Adrenal gland (tissue), 19 donors: ENCODE measurements at places on chromosomes 3 and 15. TPM values are rescaled to one million over a fixed set of nuclear protein-coding genes. Genes with fewer than 3 reads are reported as not detected.

DNA sequence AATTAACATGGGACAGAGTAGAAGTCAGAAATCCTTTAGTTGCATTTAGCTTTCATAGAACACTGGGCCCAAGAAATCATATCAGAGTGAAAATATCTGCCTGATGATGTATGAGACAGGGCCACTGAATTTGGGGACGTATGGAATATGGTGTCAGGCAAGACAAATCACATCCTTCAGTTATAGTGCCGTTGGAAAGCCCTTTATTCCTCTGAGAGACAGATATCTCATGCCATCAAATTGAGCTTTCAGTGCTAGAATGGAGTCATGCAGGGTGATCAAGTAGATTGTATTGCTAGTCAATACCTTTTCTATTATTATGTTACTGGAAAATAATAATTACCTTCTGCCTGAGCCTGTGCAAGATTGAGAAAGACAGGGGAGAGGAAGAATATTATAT, 398.2 kb upstream of the RARB start:
- H3K36me3 ChIP-seq = no peaks in the 10 kb centered on the region
- no peak overlapping the region for H3K4me3 ChIP-seq
- no peak for DNase-seq
- no peaks in the 10 kb centered on the region for H3K4me1 ChIP-seq

GRCh38 chr3:162978136-162978535, 1481.5 kb downstream of the OTOL1 start:
- no peaks in the 10 kb centered on the region for H3K4me1 ChIP-seq
- H3K36me3 ChIP-seq = no peaks in the 10 kb centered on the region
- no peaks in the 10 kb centered on the region for H3K27me3 ChIP-seq
- no peak overlapping the region for H3K4me3 ChIP-seq

GRCh38 chr15:36742696-36743095, 163.3 kb downstream of the CDIN1 start:
- H3K27ac ChIP-seq = no peak overlapping the region
- no peak for DNase-seq
- H3K4me1 ChIP-seq = no peaks in the 10 kb centered on the region
- no peaks in the 10 kb centered on the region for H3K27me3 ChIP-seq
- H3K4me3 ChIP-seq = no peak overlapping the region

DNA sequence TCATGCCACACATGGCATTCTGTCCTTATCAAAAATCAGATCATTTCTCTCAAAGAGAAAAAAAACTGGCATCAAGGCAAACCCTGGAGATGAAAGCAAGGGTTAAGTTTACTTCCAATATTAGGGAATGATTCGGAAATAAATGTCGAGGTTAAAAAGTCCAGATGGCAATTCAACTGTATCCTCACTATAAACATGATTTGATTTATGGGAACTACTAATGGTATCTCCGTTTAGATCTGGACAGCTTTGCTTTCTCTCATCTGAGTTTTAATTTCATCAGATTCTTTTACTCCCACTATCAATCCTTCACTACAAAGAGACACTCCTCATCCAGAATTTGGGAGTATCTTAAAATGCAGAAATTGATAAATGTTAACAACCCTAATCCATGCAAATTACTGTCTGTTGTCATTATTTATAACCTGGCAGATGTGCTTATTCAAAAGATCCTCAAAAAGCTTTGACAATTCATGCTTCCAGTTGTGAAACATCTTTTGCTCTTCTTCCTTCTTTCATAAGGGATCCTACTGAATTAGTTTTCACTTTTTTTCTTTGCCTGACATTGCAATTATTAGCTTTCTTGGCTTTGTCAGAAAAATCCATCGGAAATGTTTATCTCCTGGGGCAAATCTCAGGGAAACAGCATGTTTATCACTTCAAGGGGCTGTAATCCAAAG, 903.2 kb downstream of the MCTP2 start:
- H3K36me3 ChIP-seq = no peaks in the 10 kb centered on the region
- no peaks in the 10 kb centered on the region for H3K4me1 ChIP-seq
- no peak for DNase-seq
- no peak overlapping the region for H3K4me3 ChIP-seq
- H3K27me3 ChIP-seq = no peaks in the 10 kb centered on the region

- H3K27me3 ChIP-seq = peaks cover 10% of the 10 kb centered on the region
- no peak for DNase-seq
- H3K4me1 ChIP-seq = peaks cover 8% of the 10 kb centered on the region
- H3K36me3 ChIP-seq = no peaks in the 10 kb centered on the region
- peak within 1 kb of the TSS; percentile 74 for H3K4me3 ChIP-seq
These were observed at the start of gene IGDCC3 for GRCh38 chr15:65377976-65378366. TSS of gene IGDCC3 (minus strand) at chr15:65378002. CDS start at chr15:65377788, 214 bp downstream.

NSMCE3 gene
- total RNA-seq = 9.3 TPM

UCN2 gene
- total RNA-seq = not detected

IL17RB gene
- total RNA-seq = 1.6 TPM

- H3K4me1 ChIP-seq = peaks cover 5% of the 10 kb centered on the region
- no peak for DNase-seq
- H3K27me3 ChIP-seq = no peaks in the 10 kb centered on the region
- H3K27ac ChIP-seq = peak overlapping the region; percentile 59
- no peaks in the 10 kb centered on the region for H3K36me3 ChIP-seq
These were observed 513 bp downstream of the SS18L2 start for GRCh38 chr3:42590989-42591756.

CLDN1 gene
- total RNA-seq = 155 TPM

- H3K27ac ChIP-seq = no peak overlapping the region
- H3K4me1 ChIP-seq = peaks cover 24% of the 10 kb centered on the region
- no peaks in the 10 kb centered on the region for H3K36me3 ChIP-seq
- no peak for DNase-seq
These were observed 163.0 kb downstream of the TBC1D5 start for GRCh38 chr3:17579289-17580031.

BSN gene
- total RNA-seq = 3.1 TPM

GRCh38 chr3:172390792-172391191, 57.5 kb downstream of the GHSR start:
- peaks cover 10% of the 10 kb centered on the region for H3K4me1 ChIP-seq
- no peak overlapping the region for H3K27ac ChIP-seq
- DNase-seq = no peak
- no peaks in the 10 kb centered on the region for H3K27me3 ChIP-seq
- no peaks in the 10 kb centered on the region for H3K36me3 ChIP-seq
- no peak overlapping the region for H3K4me3 ChIP-seq

GRCh38 chr3:184604615-184605290, 43.2 kb downstream of the EPHB3 start:
- no peak overlapping the region for H3K27ac ChIP-seq
- DNase-seq = no peak
- peak overlapping the region; percentile 41 for H3K4me3 ChIP-seq
- H3K36me3 ChIP-seq = no peaks in the 10 kb centered on the region

DNA sequence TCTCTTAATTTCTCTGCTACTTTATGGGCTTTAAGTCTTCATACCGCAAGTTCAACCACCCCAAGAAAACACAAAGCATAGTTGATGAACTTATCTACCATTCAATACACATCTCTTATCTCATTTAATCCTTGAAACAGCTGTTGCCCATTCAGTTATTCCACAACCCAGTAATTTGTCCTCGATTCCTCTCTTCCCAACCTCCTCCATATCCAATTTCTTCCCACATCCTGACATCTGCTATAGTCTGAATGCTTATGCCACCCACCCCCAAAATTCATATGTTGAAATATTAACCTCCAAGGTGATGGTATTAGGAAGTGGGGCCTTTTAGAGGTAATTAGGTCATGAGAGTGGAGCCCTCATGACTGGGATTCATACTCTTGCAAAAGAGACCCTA, 345.4 kb downstream of the ERC2 start:
- H3K27ac ChIP-seq = no peak overlapping the region
- H3K36me3 ChIP-seq = no peaks in the 10 kb centered on the region
- no peaks in the 10 kb centered on the region for H3K27me3 ChIP-seq

DNA sequence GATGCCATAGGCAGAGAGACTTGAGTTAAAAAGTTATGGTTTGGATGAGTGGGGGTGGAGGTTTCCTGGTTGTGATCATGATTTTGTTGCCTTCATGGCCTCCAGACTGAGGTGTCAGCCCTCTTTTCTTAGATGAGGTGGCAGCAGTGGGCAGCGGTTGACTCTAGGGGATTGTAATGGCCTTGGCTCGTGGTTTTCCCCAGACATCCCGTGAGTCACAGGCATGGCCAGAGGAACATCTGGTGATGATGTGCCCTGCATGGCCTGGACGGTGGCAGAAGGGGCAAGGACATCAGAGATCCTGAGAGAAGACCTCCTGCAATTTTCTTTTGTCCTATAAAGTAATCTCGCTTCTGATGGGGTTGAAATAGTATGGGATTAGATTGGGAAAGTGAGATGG, 12.4 kb downstream of the RETNLB start:
- no peaks in the 10 kb centered on the region for H3K4me1 ChIP-seq
- H3K27me3 ChIP-seq = no peaks in the 10 kb centered on the region

GRCh38 chr3:23712656-23713559, 92.8 kb upstream of the UBE2E1 start:
- H3K27ac ChIP-seq = peak overlapping the region; percentile 55
- H3K36me3 ChIP-seq = no peaks in the 10 kb centered on the region
- H3K4me3 ChIP-seq = no peak overlapping the region
- peak; percentile 64 for DNase-seq

LDHAL6B gene
- total RNA-seq = not detected

GRCh38 chr15:88401996-88402656, 65.1 kb downstream of the MRPL46 start:
- no peak overlapping the region for H3K4me3 ChIP-seq
- H3K36me3 ChIP-seq = no peaks in the 10 kb centered on the region
- DNase-seq = no peak
- H3K27ac ChIP-seq = no peak overlapping the region
- H3K4me1 ChIP-seq = no peaks in the 10 kb centered on the region

- peaks cover 3% of the 10 kb centered on the region for H3K27me3 ChIP-seq
- H3K27ac ChIP-seq = no peak overlapping the region
- no peaks in the 10 kb centered on the region for H3K36me3 ChIP-seq
- H3K4me3 ChIP-seq = no peak overlapping the region
- DNase-seq = no peak
These were observed 108.4 kb upstream of the RORA start for GRCh38 chr15:61337541-61337940.

ARNT2 gene
- total RNA-seq = 6.4 TPM

DNA sequence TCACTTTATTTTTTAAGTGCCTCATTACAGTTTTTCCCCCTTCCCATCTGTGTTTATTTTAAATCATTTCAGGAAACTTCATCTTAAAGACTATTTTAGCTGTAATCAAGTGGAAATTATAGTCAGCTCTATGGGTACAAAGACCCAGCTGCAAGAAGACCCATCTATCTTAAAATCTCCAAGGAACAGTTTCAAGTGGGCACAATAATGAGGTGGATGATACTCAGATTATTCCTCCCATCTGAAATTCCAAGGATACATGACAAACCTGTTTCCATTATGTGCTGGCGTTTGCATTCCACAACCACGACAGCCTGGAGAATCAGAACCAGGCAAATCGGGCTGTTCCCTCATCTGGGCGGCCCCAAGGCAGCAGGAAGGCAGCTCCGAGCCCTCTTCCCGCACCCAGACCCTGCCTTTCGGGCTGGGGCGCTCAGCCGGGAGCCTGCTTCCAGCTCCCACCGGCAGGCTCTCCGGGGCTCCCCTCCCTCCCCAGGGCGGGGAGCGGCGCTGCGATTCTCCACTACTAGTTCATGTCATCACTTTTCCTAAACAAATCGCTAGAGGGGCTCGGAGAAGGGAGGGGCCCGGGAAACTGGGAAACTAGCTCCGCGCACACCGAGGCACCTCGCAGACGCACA, at the start of gene MGLL:
MGLL (minus strand) TSS at position 475 of the 641 bp plus-strand sequence; CDS start at position 278, 197 bp downstream.
- peak; percentile 22 for DNase-seq
- peak within 1 kb of the TSS; percentile 73 for H3K27ac ChIP-seq
- no peaks in the 10 kb centered on the region for H3K36me3 ChIP-seq
- peaks cover 10% of the 10 kb centered on the region for H3K4me1 ChIP-seq
- H3K4me3 ChIP-seq = peak within 1 kb of the TSS; percentile 18

DNA sequence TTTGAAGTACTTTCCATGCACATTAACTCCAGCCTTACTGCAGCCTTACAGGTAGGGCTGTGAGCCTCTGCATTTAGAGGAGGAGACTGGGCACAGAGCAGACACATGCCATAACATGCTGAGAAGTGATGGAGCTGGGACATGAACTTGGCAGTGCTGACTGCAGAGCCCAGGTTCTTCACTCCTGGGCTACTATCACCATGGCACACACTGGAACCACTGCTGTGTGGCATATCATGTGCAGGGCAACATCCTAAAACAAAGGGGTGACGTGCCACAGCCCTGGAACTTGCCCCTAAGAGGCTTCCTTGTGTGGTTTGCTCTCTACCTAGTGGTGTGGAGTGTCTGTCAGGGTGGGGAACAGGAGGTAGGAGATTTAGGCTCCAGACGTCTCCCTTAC, 25.4 kb downstream of the EHD4 start:
- H3K4me1 ChIP-seq = peaks cover 22% of the 10 kb centered on the region
- H3K27me3 ChIP-seq = no peaks in the 10 kb centered on the region
- DNase-seq = no peak
- H3K27ac ChIP-seq = no peak overlapping the region

DNA sequence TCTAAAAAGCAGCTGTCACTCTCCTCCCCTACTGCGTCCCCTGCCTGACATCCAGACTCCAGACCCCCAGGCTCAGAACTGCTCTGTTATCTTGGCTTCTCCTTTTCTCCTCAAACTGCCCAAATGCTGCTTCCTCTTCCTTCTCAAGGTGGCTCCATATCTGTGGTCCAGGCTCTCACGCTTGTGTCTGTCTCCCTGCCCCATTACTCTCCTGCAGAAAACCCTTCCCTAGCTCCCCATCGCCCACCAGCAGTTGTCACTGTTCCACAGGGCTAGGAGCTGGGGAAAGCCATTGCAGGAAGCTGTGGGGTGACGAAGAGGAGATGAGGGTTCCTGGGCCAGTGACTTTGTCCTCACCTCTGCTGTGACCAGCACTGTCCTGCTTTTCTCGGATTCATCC, 30.7 kb upstream of the CGNL1 start:
- DNase-seq = no peak
- H3K4me1 ChIP-seq = no peaks in the 10 kb centered on the region
- no peak overlapping the region for H3K4me3 ChIP-seq
- no peak overlapping the region for H3K27ac ChIP-seq

DNA sequence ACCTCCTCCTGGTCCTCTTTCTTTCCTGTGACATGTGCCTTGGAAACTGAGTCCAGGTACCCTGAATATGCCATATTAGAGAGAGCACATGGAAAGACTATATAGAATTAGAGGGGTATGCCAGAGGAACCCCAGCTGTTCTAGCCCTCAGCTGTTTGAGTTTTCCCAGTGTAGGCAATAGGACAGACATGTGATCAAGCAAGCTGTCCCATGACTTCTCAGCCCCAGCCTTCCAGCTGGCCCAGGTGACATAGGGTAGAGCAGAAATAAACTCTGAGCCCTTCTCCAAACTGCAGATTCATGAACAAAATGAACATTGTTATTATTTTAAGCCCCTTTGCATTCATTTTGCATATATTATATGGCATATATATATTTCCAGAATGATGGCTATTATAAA, 118.7 kb downstream of the PPM1L start:
- peaks cover 18% of the 10 kb centered on the region for H3K4me1 ChIP-seq

- no peaks in the 10 kb centered on the region for H3K4me1 ChIP-seq
- H3K27ac ChIP-seq = no peak overlapping the region
- DNase-seq = no peak
- H3K4me3 ChIP-seq = no peak overlapping the region
- no peaks in the 10 kb centered on the region for H3K27me3 ChIP-seq
- H3K36me3 ChIP-seq = no peaks in the 10 kb centered on the region
These were observed 586.4 kb downstream of the GRM7 start for GRCh38 chr3:7447197-7447769.

- H3K4me1 ChIP-seq = no peaks in the 10 kb centered on the region
- no peak for DNase-seq
- H3K27ac ChIP-seq = no peak overlapping the region
- H3K4me3 ChIP-seq = no peak overlapping the region
- H3K27me3 ChIP-seq = no peaks in the 10 kb centered on the region
These were observed 29.5 kb upstream of the CCDC54 start for GRCh38 chr3:107347751-107348150.
